ENCODE measurements at places on chromosomes 1 and 21.

DNA sequence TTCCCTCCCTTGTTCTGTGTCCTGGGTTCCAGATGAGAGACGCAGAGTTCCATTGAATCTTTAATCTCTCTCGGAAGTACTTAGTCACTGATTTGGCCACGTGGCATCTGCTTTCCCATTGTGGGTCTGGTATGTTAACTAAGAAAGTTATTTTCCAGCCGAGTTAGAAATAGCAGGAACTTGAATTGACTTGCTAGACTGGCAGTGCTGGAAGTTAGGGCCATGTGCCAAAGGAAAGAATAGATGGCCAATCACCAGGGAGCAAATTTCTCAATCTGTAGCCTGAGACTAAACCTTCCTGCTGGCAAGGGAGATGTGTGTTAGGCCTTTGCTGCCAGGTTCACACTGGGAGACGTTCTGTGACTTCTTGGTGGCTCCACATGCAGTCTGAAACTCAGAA lies 24.2 kb upstream of the SLFNL1 start:
- no peaks in the 10 kb centered on the region for H3K27me3 ChIP-seq
- H3K4me3 ChIP-seq = no peak overlapping the region
- no peak overlapping the region for H3K27ac ChIP-seq
- H3K4me1 ChIP-seq = peaks cover 5% of the 10 kb centered on the region
- DNase-seq = no peak

DNA sequence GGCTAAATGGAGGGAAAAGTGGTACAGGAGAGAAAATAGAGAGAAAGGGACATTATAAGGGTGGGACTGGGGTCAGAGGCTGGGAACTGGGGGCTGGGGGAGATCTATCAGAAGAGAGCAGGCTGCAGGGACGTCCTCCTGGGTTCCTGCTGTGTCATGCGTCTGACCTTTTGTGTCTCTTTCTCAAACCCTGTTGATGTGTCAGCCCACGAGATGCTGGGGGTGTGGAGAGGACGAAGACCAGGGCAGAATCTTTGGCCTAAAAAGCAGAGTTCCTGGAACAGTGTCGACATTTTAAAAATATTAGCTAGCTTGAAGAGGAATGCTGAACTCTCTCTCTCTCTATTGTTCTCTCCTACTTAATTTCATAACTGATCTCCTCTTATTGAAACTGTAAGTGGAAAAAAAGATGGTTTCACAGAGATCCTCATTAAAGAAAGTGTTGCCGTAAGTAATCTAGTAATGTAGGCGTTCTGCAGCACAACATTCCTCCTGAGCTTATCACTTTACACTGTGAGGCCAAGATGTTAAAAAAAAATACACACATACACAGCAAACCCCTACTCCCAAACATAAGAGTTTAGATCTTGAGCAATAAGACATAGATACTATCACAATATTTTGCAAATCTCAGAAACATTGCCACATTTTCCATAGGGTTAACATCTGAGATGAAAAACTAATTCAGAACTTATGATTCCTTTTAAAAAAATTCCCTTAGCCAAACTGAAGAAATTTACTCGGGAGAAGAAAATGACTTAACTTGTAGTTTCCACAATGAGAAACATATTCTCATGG lies 52.6 kb downstream of the RUNX1 start:
- peak overlapping the region; percentile 85 for H3K27ac ChIP-seq
- peaks cover 65% of the 10 kb centered on the region for H3K4me1 ChIP-seq
- peak overlapping the region; percentile 80 for H3K4me3 ChIP-seq
- no peak for DNase-seq
- no peaks in the 10 kb centered on the region for H3K27me3 ChIP-seq
- H3K36me3 ChIP-seq = no peaks in the 10 kb centered on the region

GRCh38 chr21:44710756-44711326 lies 531 bp downstream of the TSPEAR start:
- no peak overlapping the region for H3K27ac ChIP-seq
- peaks cover 1% of the 10 kb centered on the region for H3K36me3 ChIP-seq
- H3K27me3 ChIP-seq = peaks cover 53% of the 10 kb centered on the region
- peak; percentile 18 for DNase-seq

- peak overlapping the region; percentile 65 for H3K4me3 ChIP-seq
- peaks cover 20% of the 10 kb centered on the region for H3K36me3 ChIP-seq
- peak overlapping the region; percentile 92 for H3K27ac ChIP-seq
- H3K4me1 ChIP-seq = peaks cover 54% of the 10 kb centered on the region
- no peak for DNase-seq
These were observed 15.1 kb downstream of the SH2D2A start for GRCh38 chr1:156801409-156802121.

DNA sequence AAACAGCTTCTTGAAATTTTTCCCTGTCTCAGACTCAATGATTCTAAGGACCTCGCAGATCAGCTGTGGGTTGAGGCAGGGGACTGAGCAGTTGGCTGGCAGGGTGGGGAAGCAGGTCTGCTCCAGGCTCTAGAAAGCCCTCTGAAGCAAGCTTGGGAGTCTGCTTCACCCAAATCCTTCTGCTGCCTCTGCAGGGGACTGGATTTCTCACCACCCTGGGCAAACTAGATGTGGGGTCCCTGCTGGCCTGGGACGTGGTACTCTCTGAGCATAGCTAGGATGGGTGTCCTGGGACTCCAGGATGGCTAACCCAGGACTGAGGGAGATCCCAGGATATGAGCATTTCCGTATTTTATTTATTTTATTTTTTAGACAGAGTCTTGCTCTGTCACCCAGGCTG lies 89.3 kb downstream of the LAMC2 start:
- peaks cover 2% of the 10 kb centered on the region for H3K4me1 ChIP-seq
- H3K27me3 ChIP-seq = peaks cover 7% of the 10 kb centered on the region
- H3K4me3 ChIP-seq = no peak overlapping the region
- DNase-seq = no peak
- H3K27ac ChIP-seq = no peak overlapping the region
- H3K36me3 ChIP-seq = no peaks in the 10 kb centered on the region

GRCh38 chr21:34129901-34130715 lies 56.7 kb downstream of the MRPS6 start:
- H3K27ac ChIP-seq = peak overlapping the region; percentile 11
- no peak overlapping the region for H3K4me3 ChIP-seq
- H3K4me1 ChIP-seq = peaks cover 69% of the 10 kb centered on the region
- H3K27me3 ChIP-seq = no peaks in the 10 kb centered on the region

DNA sequence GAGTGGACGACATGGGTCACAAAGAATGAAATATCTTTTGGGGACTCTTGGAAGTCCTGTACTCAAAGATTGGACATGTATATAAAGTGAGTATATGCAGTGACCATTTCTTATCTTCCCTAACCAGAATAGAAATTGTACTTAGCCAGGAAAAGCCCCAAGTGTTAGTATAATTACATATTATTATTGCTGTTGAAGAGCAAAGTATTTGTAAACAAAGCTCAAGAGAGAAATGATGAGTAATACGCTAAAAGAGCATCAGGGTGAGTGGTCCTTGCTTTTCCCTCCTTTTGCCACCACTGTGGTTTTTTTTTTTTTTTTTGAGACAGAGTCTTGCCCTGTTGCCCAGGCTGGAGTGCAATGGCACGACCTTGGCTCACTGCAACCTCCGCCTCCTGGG lies 6.4 kb upstream of the CGN start:
- H3K27me3 ChIP-seq = peaks cover 3% of the 10 kb centered on the region
- no peaks in the 10 kb centered on the region for H3K4me1 ChIP-seq
- no peaks in the 10 kb centered on the region for H3K36me3 ChIP-seq
- H3K27ac ChIP-seq = no peak overlapping the region
- DNase-seq = no peak

GRCh38 chr1:33347650-33347992 lies 26.7 kb upstream of the A3GALT2 start:
- no peak overlapping the region for H3K27ac ChIP-seq
- H3K27me3 ChIP-seq = peaks cover 3% of the 10 kb centered on the region
- peaks cover 31% of the 10 kb centered on the region for H3K4me1 ChIP-seq
- DNase-seq = peak; percentile 54
- peak overlapping the region; percentile 95 for H3K4me3 ChIP-seq

- H3K27me3 ChIP-seq = no peaks in the 10 kb centered on the region
- no peak for DNase-seq
- peaks cover 4% of the 10 kb centered on the region for H3K36me3 ChIP-seq
- no peak overlapping the region for H3K27ac ChIP-seq
- H3K4me3 ChIP-seq = no peak overlapping the region
These were observed 48.7 kb downstream of the LHX4 start for GRCh38 chr1:180278596-180279395.

GRCh38 chr1:64701071-64701470 lies 43.8 kb upstream of the RAVER2 start:
- H3K27ac ChIP-seq = no peak overlapping the region
- H3K4me3 ChIP-seq = no peak overlapping the region
- H3K27me3 ChIP-seq = peaks cover 17% of the 10 kb centered on the region

GRCh38 chr1:85178396-85178795 lies 22.4 kb downstream of the SYDE2 start:
- no peak overlapping the region for H3K27ac ChIP-seq
- H3K4me1 ChIP-seq = peaks cover 2% of the 10 kb centered on the region
- H3K36me3 ChIP-seq = no peaks in the 10 kb centered on the region

GRCh38 chr1:157968946-157969345 lies 24.5 kb upstream of the KIRREL1 start:
- no peaks in the 10 kb centered on the region for H3K4me1 ChIP-seq
- DNase-seq = no peak
- no peak overlapping the region for H3K4me3 ChIP-seq
- no peaks in the 10 kb centered on the region for H3K36me3 ChIP-seq

- no peaks in the 10 kb centered on the region for H3K27me3 ChIP-seq
- H3K36me3 ChIP-seq = no peaks in the 10 kb centered on the region
- DNase-seq = no peak
- no peak overlapping the region for H3K4me3 ChIP-seq
These were observed 20.6 kb upstream of the KIF21B start for GRCh38 chr1:201044119-201044518.

DNA sequence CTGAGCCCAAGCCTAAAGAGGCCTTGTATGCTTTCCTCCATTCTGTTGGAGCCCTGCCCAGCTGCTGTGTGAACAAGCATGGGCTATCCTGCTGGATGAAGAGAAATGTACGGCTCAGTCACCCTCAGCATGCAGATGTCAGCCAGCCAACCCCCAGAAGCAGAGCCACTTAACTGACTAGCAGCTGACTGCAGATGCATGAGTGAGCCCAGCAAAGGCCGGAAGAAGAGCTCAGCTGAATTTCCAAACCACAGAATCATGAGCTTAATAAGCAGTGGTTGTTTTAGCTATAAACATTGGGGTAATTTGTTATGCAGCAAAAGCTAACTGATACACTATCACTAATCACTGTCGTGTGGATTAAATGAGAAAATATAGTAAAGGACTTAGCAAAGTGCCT lies 39.0 kb downstream of the FOXO6 start:
- no peak overlapping the region for H3K27ac ChIP-seq
- no peak overlapping the region for H3K4me3 ChIP-seq

- no peaks in the 10 kb centered on the region for H3K36me3 ChIP-seq
- no peaks in the 10 kb centered on the region for H3K4me1 ChIP-seq
- peaks cover 22% of the 10 kb centered on the region for H3K27me3 ChIP-seq
- no peak for DNase-seq
These were observed 11.8 kb upstream of the RPL5 start for GRCh38 chr1:92820024-92820423.

GRCh38 chr1:156177919-156178654 lies 15.8 kb upstream of the SLC25A44 start:
- DNase-seq = no peak
- H3K27ac ChIP-seq = peak overlapping the region; percentile 4
- H3K4me1 ChIP-seq = peaks cover 3% of the 10 kb centered on the region
- peaks cover 15% of the 10 kb centered on the region for H3K27me3 ChIP-seq
- no peak overlapping the region for H3K4me3 ChIP-seq

GRCh38 chr1:205301842-205302588 lies 19.5 kb downstream of the NUAK2 start:
- DNase-seq = no peak
- peaks cover 14% of the 10 kb centered on the region for H3K4me1 ChIP-seq
- no peaks in the 10 kb centered on the region for H3K27me3 ChIP-seq

DNA sequence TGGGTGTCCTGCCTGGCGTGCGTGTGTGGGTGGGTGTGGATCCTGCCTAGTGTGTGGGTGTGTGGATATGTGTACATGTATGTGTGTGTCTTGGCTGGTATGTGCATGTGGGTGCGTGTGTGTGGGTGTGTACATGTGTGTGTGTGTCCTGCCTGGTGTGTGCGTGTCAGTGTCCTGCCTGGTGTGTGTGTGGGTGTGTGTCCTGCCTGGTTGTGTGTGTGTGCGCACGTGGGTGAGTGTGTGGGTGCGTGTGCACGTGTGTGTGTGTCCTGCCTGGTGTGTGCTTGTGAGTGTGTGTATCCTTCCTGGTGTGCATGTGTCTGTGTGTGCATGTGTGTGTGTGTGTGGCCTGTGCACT lies 60.1 kb downstream of the PRDM16 start:
- H3K27me3 ChIP-seq = no peaks in the 10 kb centered on the region
- H3K27ac ChIP-seq = no peak overlapping the region
- no peak overlapping the region for H3K4me3 ChIP-seq
- no peaks in the 10 kb centered on the region for H3K4me1 ChIP-seq

- no peak overlapping the region for H3K27ac ChIP-seq
- no peak for DNase-seq
- no peaks in the 10 kb centered on the region for H3K4me1 ChIP-seq
These were observed 73.9 kb downstream of the DNTTIP2 start for GRCh38 chr1:93805027-93805610.

- H3K36me3 ChIP-seq = peaks cover 47% of the 10 kb centered on the region
- peaks cover 65% of the 10 kb centered on the region for H3K4me1 ChIP-seq
- H3K27me3 ChIP-seq = no peaks in the 10 kb centered on the region
These were observed 160.8 kb upstream of the SGIP1 start for GRCh38 chr1:66373157-66373591.

GRCh38 chr1:3776231-3776961 lies 3.8 kb downstream of the SMIM1 start:
- DNase-seq = no peak
- peaks cover 3% of the 10 kb centered on the region for H3K4me1 ChIP-seq
- H3K4me3 ChIP-seq = no peak overlapping the region
- no peak overlapping the region for H3K27ac ChIP-seq
- no peaks in the 10 kb centered on the region for H3K27me3 ChIP-seq

DNA sequence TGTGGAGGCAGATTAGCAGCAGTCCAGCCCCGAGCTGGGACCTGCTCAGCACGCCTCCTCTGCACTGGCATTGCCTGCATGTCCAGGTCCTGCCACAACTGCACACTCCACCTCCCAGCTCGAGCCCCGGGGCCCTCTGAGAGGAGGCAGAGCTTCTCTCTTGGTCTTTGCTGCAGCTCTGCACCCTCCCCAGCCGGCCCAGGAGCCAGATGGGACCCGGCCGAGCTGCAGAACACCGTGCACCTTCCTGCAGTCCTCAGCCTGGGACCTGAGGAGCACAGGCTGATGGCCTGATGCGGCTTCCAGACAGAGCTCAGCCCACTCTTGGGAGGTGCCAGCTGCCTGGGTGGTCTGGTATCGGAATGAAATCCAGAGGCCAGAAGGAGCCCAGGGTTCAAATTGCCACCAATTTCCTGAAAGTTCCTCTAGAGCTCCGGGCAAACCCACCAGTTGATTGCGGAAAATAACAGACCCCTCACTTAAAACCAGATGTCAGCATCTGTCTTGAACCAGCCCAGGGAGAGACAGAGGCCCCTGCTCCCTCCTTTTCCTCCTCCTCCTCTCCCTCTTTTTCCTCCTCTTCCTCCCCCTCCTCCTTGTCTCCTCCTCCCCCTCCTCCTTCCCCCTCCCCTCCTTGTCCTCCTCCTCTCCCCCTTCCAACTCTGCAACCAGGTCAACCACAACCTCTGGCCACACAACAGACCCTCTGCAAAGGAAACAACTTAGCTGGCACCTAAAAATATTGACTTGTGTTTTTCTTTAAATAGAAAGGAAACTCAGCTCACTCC lies 10.6 kb upstream of the SPSB1 start:
- H3K27ac ChIP-seq = no peak overlapping the region
- peaks cover 46% of the 10 kb centered on the region for H3K4me1 ChIP-seq
- no peak overlapping the region for H3K4me3 ChIP-seq
- peaks cover 9% of the 10 kb centered on the region for H3K27me3 ChIP-seq
- H3K36me3 ChIP-seq = peaks cover 5% of the 10 kb centered on the region

GRCh38 chr1:209648931-209649776 lies 3.1 kb downstream of the LAMB3 start:
- no peaks in the 10 kb centered on the region for H3K27me3 ChIP-seq
- peaks cover 19% of the 10 kb centered on the region for H3K4me1 ChIP-seq
- no peak overlapping the region for H3K27ac ChIP-seq
- no peaks in the 10 kb centered on the region for H3K36me3 ChIP-seq
- no peak overlapping the region for H3K4me3 ChIP-seq
